ENCODE measurements at places on chromosomes 3 and 15. TPM values are rescaled to one million over a fixed set of nuclear protein-coding genes. Genes with fewer than 3 reads are reported as not detected.

- no peak for DNase-seq
- no peaks in the 10 kb centered on the region for H3K27me3 ChIP-seq
- H3K4me3 ChIP-seq, result no peak overlapping the region
- H3K36me3 ChIP-seq, result no peaks in the 10 kb centered on the region
Measured at GRCh38 chr3:58088501-58088900, 80.3 kb downstream of the FLNB start.

DNA sequence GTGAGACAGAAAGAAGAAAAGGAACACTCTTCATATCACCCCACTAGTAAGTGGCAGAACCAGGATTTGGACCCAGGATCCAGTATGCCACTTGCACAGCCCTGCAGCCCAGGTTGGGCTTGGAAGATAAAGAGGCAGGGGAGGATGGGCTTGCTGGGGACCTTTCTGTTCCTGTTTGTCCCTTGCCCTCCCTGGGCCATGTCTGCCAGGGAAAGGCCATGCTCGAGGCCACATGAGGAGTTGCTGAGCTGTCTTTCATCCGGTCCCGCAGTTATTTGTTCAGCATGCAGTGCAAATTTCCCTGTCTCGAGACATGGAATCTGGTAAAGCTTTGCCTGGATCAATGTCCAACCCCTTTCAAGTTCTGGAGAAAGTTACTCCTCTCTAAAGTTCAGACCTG lies 116.0 kb upstream of the MRPS22 start:
- H3K4me1 ChIP-seq, result no peaks in the 10 kb centered on the region
- no peak overlapping the region for H3K4me3 ChIP-seq
- no peak overlapping the region for H3K27ac ChIP-seq
- no peaks in the 10 kb centered on the region for H3K36me3 ChIP-seq
- DNase-seq, result no peak

Gene ANKUB1
- not detected for total RNA-seq

Gene ATP13A4
- total RNA-seq, result 1.3 TPM

- H3K27ac ChIP-seq, result no peak overlapping the region
- DNase-seq, result no peak
- no peaks in the 10 kb centered on the region for H3K4me1 ChIP-seq
- no peaks in the 10 kb centered on the region for H3K36me3 ChIP-seq
- H3K27me3 ChIP-seq, result no peaks in the 10 kb centered on the region
Measured at GRCh38 chr3:95333826-95334225, 1271.0 kb downstream of the NSUN3 start.

DNA sequence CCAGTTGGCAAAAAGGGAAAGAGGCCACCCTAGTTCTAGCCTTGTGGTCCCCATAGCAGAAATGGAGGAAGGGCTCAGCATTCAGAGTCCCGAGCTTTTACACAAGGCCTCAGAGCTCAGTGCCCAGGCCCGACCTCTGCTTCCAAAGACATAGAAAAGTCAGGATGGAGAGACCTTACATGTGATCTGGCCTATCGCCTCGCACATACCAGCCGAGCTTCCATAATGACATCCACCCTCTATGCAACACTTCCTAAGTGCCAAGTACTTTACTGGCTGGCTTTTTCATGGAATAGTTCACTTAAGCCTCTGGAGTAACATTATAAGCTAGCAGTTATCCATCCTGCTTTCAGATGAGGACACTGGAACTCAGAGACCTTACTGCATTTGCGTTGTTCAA lies 275.9 kb downstream of the FAM43A start:
- no peak for DNase-seq
- H3K36me3 ChIP-seq, result no peaks in the 10 kb centered on the region
- no peak overlapping the region for H3K27ac ChIP-seq

- no peak overlapping the region for H3K4me3 ChIP-seq
- DNase-seq, result no peak
- no peaks in the 10 kb centered on the region for H3K27me3 ChIP-seq
- no peaks in the 10 kb centered on the region for H3K36me3 ChIP-seq
- H3K27ac ChIP-seq, result no peak overlapping the region
Measured at GRCh38 chr3:110731148-110731547, 340.5 kb upstream of the NECTIN3 start.

Gene CA12
- total RNA-seq, result not detected

GRCh38 chr15:90910441-90911301 lies 7.6 kb downstream of the MAN2A2 start:
- H3K27ac ChIP-seq, result no peak overlapping the region
- H3K4me1 ChIP-seq, result no peaks in the 10 kb centered on the region
- H3K27me3 ChIP-seq, result no peaks in the 10 kb centered on the region
- H3K4me3 ChIP-seq, result no peak overlapping the region
- no peak for DNase-seq

Gene RTP1
- total RNA-seq, result not detected

GRCh38 chr3:56904552-56905215 lies 102.9 kb upstream of the ARHGEF3 start:
- DNase-seq, result no peak
- no peaks in the 10 kb centered on the region for H3K27me3 ChIP-seq
- H3K36me3 ChIP-seq, result no peaks in the 10 kb centered on the region
- peaks cover 21% of the 10 kb centered on the region for H3K4me1 ChIP-seq
- no peak overlapping the region for H3K27ac ChIP-seq

DNA sequence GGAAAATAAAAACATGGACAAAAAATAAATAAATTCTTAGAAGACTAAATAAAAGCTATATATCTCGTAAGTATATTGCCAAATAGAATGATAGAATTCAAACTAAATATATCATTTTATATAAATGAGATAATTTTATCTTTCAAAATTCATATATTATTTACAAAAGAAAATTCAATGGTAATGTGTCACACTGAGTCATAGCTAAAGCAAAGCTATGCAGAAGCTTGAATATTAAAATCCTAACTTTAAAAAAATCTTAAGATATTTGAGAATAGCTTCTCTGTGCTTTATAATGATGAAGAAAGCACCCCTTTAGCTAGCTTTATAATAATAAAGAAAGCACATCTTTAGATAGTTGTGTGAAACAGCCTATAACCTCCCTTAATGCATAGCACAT lies 1010.8 kb downstream of the OTOL1 start:
- no peak for DNase-seq
- H3K36me3 ChIP-seq, result no peaks in the 10 kb centered on the region
- no peaks in the 10 kb centered on the region for H3K4me1 ChIP-seq
- H3K27me3 ChIP-seq, result no peaks in the 10 kb centered on the region
- H3K4me3 ChIP-seq, result no peak overlapping the region

GRCh38 chr3:148309390-148310035 lies 388.2 kb upstream of the AGTR1 start:
- H3K4me1 ChIP-seq, result no peaks in the 10 kb centered on the region
- DNase-seq, result no peak
- H3K27ac ChIP-seq, result no peak overlapping the region
- H3K27me3 ChIP-seq, result no peaks in the 10 kb centered on the region
- H3K36me3 ChIP-seq, result no peaks in the 10 kb centered on the region
- H3K4me3 ChIP-seq, result no peak overlapping the region

GRCh38 chr15:98734466-98735199 lies 86.3 kb downstream of the IGF1R start:
- no peak overlapping the region for H3K27ac ChIP-seq
- H3K4me3 ChIP-seq, result no peak overlapping the region
- H3K4me1 ChIP-seq, result peaks cover 17% of the 10 kb centered on the region
- DNase-seq, result no peak

Gene NOX5
- total RNA-seq, result not detected

Gene ITIH1
- total RNA-seq, result not detected

Gene SLC28A2
- not detected for total RNA-seq

DNA sequence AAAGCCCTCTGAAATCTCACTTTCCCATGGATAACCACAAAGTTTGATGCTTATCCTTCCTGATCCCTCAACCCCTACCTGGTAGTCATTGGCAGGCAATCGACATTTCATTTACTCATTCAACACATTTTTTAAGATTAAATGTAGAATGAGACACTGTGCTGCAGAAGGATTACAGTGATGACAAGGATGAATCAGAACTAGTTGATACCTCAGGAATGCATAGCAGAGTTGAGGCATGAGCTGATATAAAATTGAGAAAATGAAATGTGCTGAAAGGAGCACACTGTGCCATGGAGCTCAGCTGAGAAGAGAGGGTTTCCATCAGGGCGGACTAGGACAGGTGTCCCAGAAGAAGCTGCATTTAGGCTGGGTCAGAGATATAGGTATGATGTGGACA lies 48.9 kb upstream of the ACTL6A start:
- H3K36me3 ChIP-seq, result no peaks in the 10 kb centered on the region
- no peak for DNase-seq
- no peaks in the 10 kb centered on the region for H3K4me1 ChIP-seq
- no peak overlapping the region for H3K27ac ChIP-seq

DNA sequence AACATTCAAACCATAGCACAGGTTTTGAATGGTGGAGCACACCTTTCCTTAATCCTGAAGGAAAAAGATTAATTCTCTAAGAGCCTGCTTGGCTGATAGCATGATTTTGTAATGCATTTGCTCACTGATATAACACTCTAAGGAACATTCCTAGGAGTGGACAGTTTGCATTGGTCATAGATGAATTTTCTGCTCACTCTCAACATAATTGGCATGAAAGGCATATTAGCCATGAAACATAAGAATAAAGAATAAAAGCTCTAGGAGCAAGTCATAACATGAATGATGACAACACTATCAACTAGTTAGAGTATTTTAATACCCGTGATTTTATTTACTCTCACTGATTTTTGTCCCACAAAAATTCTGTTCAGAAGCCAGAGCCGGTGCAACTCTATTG lies 34.3 kb upstream of the LRTM1 start:
- DNase-seq, result no peak
- H3K27me3 ChIP-seq, result no peaks in the 10 kb centered on the region
- no peaks in the 10 kb centered on the region for H3K36me3 ChIP-seq

DNA sequence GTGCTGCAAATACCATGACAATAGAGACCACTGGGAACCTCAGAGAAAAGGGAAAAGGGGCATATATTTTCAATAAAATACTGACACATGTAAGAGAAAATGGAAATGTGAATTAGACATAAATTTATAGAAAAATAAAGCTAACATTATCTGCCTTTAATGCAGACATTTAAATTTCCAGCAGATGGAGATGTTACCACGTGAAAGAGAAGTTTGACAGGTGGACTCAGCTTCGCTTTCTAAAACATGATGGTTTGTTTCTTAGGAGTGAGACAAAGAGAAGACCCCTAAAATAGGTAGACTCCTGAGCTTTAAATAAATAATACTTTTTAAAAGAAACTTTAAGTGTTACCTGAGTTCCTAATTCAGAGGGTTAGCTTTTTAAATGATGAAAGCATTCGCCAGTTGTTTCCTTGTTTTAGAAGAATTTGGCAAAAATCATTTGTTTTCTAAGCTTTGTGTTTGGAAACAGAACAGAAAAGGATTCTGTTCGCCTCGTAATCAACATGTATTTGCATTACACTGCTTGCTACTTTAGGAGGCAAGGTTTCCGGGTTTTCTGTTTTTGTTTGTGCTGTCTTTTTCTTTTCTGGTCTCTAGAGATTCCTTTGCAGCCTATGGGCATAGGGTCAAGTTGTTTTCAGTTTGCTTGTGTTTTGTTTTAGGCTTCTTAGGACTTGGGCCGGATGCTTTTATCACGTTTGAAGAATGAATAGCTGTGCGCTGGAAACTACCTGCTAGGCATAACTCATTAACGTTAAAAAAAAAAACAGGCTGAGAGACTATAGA lies 271.4 kb downstream of the THSD4 start:
- no peak overlapping the region for H3K4me3 ChIP-seq
- no peaks in the 10 kb centered on the region for H3K4me1 ChIP-seq
- H3K27me3 ChIP-seq, result no peaks in the 10 kb centered on the region
- DNase-seq, result peak; percentile 11

Gene BCHE
- not detected for total RNA-seq

Gene SMAD6
- 0.26 TPM for total RNA-seq

GRCh38 chr15:39597751-39598185 lies 16.9 kb downstream of the THBS1 start:
- H3K4me1 ChIP-seq, result no peaks in the 10 kb centered on the region
- H3K36me3 ChIP-seq, result no peaks in the 10 kb centered on the region
- no peak overlapping the region for H3K4me3 ChIP-seq
- no peak for DNase-seq

Gene STARD9
- 6.5 TPM for total RNA-seq

DNA sequence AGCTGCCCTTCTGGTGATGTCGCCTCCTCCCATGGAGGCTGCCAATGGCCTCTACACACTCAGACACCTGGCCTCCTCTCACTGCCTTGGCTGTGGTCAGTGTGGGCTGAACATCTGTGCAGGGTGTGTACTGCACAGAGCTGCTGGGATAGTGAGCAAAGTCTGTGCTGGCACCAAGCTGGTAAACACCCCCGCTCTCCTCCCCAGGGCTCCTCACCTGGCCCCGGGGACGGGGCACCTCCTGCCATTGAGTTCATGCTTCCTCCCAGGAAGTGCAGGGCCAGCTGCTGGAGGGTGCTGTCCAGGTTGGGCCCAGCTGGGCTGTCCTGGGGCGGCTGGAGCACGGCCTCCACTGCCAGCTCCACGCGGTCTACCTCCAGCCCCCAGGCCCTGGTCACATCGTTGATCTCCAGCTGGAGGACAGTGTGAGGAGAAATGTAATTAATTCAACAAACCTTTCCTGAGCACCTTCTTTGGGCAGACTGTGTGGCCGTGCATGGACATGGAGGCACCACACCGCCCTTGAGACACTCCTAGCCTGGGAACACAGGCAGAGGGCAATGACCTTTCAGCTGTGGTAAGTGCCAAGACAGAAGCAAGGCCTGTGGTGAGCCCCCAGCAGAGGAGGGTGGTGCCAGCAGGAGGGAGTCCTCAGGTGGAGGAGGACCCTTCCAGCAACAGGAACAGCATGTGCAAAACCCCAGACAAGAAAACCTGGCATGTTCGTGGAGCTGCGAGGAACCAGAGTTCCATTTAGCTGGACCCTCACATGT lies 6.8 kb downstream of the STOML1 start:
- H3K36me3 ChIP-seq, result no peaks in the 10 kb centered on the region
- no peak for DNase-seq
- H3K4me3 ChIP-seq, result no peak overlapping the region
- H3K4me1 ChIP-seq, result no peaks in the 10 kb centered on the region
- H3K27ac ChIP-seq, result no peak overlapping the region
- no peaks in the 10 kb centered on the region for H3K27me3 ChIP-seq

GRCh38 chr15:70054366-70054765 lies 43.4 kb downstream of the TLE3 start:
- H3K36me3 ChIP-seq, result peaks cover 66% of the 10 kb centered on the region
- H3K27ac ChIP-seq, result no peak overlapping the region
- H3K4me3 ChIP-seq, result no peak overlapping the region

GRCh38 chr3:113255100-113255853 lies 43.9 kb downstream of the BOC start:
- no peaks in the 10 kb centered on the region for H3K36me3 ChIP-seq
- no peak overlapping the region for H3K27ac ChIP-seq
- H3K4me1 ChIP-seq, result no peaks in the 10 kb centered on the region
- no peaks in the 10 kb centered on the region for H3K27me3 ChIP-seq

DNA sequence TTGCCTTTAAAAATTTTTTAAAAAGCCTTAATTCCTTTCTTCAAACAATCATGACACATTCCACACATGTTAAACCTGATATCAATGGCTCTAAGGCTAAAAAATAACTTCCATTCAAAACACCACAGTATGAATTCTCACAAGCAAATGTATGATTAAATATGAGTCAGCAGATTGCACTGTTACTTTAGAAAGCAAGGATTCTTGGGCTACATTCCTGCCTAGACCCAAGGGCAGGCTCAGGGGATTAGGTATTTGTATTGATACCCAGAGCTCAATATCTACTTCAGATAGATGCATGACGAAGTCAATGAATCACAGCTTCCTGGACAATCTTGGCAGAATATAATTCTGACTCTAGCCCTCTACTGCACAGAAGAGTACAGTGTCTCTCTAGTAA lies 65.7 kb downstream of the RARB start:
- H3K4me3 ChIP-seq, result no peak overlapping the region
- no peaks in the 10 kb centered on the region for H3K27me3 ChIP-seq
- no peak for DNase-seq
- no peak overlapping the region for H3K27ac ChIP-seq
- H3K36me3 ChIP-seq, result no peaks in the 10 kb centered on the region

Gene PSTPIP1
- total RNA-seq, result 127 TPM

Gene SH3GL3
- not detected for total RNA-seq

Data from CD8-positive, alpha-beta memory T cell (primary cell).